Liver (tissue), 10 donors: ENCODE measurements at places on chromosomes 3 and 15.

DNA sequence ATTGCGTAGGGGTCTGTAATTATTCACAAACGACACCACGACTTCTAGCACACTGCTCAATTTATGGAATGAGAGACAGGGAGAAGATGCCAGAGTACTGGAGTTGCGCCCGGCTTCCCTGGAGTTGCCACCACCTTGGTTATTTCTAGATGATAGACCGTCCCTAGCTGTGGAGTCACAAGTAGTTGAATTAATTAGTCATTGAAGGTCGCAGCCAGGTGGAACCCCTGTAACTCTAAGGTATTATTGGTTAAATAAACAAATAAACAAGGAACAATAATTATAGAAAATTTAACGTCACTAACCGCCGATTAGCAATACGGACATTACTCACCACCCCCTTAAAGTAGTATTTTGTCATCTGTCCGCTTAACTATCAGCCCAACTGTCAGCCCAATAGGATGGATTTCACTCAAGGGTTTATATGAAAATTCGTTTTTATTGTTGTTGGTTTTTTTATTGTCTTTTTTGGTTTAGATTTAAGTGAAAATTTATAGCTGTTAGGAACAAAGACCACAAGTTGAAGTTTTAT lies 911 bp upstream of the AZI2 start:
- no peak for DNase-seq

DNA sequence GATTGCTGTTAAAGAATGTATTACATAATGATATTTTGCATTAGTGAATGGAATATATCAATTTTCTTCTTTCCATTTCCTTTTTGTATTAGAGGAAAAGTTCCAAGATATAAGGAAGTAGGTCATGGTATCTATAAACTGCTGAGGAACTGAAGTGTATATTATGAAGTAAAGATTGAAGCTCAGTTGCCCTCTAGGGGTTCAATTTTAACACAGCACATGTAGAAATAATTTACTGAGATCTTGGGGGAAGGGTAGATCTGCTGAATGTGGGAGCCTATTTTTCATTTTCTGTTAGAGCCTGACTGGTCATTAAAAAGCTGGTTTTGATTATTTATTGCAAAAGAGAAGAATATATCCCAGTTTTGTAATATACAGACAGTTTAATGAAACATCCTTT lies 45.2 kb downstream of the CMC1 start:
- DNase-seq: no peak

GRCh38 chr15:63672775-63673174 lies 75.6 kb downstream of the FBXL22 start:
- no peak for DNase-seq

DNA sequence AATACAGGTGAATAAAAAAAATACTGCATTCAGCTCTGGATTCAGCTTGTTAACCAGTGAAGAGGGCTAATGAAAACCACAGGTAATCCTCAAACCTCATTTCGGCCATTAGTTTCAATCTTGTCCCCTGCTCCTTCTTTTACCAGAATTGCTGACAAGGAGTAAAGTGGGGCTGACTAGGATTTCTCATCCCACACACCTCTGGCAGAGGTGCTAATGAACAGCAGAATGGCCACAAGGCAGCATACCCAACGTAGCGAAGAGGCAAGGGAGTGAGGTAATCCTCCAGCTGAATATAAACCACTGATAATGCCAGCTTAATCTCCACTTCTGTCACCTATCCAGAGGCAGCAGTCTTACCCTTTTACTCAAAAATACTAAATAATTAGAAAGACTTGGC lies 248.8 kb upstream of the CDIN1 start:
- no peak for DNase-seq

- DNase-seq: no peak
Measured at GRCh38 chr3:44120721-44121582, 120.7 kb upstream of the TOPAZ1 start.

- no peak for DNase-seq
Measured at GRCh38 chr3:123869165-123869564, 15.0 kb downstream of the MYLK start.

DNA sequence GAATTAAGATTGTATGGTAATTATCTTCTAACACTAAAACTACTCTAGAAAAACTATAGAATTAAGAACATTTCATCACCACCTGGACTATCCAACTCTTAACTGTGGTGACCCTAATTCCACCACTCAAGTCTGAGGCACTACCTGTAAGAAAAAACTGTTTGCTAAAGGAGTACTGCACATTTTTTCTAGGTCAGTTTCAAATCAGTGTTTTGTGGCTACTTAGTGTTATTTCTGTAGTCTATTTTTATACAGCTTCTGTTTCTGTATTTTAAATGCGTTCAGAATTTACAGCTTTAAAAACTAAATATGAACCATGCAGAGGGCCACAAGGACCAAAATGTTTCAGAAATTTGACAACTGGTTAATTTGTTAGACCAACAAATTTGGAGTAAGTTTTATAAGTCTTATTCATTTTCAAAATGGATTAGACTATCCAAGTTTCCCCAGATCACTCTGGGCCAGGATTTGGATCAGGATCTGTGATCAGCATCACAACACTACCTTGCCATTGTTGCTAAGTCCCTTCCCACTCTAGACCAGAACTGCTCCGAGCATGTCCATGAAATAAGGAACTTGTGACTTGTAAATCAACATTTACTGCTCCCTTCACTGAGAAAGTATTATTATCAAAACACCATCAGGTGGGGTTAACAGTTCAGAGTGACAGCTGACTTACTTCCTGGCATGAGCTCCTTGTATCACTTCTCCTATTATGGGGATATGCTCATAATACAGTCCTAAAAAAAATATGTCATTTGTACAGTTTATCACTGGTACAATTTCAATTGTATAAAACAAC lies 8.6 kb downstream of the GLT8D1 start:
- DNase-seq: no peak

DNA sequence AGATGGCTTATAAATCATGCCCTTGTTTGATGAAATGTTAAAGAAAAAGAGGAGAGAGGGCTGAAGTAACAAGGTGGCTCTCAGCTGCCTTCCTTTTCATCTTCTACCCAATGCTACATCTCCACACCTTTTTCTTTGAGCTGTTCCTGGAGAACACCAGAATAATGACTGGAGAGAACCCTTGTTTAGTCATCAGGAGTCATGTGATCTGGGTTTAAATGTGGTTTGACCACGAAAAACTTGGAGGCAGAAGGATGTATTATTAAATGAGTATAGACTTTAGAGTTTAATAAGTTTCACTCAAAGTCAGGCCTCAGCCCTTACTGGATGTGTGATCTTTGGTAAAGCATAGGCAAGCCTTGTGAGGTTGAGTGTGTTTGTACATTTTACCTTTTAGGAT lies 230.3 kb upstream of the TBL1XR1 start:
- DNase-seq: no peak

GRCh38 chr15:92044203-92044909 lies 190.8 kb downstream of the SLCO3A1 start:
- DNase-seq: no peak

DNA sequence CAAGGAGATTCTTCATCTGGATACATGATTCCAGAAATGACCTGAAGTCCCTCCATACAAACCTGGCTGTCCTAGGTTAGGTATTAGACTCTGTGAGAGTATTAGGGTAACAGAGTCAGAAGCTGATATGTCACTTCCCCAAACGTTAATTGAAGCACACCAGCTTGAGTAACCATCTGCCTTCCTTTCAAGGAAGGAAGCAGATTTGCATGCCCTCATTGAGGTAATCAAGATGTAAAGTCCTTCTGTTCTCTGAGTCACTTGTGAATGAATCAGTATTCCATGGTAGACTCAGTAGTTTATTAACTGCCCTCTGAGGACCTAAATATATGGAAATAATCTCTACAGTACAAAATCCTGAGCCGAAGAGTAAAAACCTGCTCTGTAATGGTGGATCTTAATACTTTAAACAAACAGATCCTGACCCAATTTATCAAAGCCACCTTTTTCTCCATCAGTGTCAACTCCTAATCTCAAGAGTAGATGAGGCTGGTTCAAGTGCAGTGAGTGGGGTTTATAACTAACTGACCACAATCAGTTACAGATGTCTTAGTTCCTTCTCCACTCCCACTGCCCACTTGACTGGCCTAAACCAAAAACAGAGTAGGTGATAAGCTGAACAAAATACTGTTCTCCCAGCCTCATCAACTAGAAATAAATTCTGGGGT lies 246.2 kb upstream of the CHRM5 start:
- DNase-seq: no peak

DNA sequence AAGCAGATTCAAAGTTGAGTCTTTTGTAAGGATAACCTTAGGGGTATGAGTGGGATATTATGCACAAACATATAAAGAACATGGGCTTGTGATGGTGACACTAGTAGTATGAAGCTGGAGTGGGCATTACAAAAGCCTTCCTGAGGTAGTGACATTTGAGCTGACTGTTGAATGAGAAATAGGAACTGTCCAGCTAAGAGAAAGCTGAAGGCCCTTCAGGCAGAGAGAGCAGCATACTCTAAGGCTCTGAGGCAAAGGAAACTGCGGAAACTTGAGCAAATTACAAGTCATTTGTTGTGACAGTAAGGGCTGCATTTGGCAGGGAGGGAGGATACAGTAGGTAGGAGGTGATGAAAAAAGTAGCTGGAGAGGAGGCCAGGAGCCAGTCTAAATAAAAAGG lies 190.7 kb upstream of the CD96 start:
- DNase-seq: no peak

DNA sequence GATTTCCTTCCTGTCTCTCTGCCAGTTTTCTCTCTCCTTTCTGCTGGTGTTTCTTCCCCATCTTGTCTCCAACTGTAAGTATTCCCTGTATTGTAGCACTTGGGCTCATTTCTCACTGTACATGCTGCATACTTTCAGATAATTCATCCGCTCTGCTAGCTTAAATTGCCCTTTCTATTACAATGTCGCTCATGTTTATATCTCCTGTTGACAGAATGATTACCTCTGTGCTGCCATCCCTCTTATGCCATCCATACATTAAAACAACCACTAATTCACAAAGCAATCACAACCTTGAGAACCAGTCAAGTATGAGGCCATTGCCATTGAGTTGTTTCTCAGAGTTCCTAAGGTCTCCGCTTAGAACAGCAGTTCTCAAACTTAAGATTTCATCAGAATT lies 107.5 kb upstream of the SOX2 start:
- DNase-seq: no peak

DNA sequence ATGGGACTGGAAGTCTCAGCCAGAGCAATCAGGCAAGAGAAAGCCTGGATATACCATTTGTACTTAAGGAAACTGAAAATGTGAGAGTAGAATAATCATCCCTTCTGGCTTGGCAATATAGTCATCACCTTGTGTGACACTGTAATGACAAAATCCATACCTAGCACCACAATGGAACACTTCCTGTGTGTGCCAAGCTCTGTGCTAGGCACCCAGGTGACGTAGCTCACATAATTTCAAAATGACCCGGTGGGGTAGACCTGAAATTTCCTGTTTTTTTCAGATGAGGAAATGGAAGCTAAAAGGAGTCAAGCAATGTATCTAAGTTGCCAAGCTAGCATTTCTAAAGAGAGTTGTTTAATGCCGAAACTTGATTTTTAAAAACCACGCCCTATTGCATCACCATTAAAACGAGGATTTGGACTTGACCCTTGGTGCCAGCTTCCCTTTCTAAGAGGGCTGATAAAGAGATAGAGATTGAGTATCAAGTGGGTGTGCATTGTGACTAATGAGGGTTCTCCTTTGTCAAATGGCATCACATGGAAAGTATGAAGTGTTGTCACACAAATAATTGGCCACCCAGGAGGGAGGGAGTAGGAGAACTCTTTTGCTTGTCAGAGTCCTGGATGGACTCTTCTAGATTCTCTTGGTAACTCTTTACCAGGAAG lies 141.3 kb upstream of the PDZRN3 start:
- DNase-seq: no peak

- DNase-seq: no peak
Measured at GRCh38 chr3:128806588-128806987, 72.8 kb upstream of the ACAD9 start.

DNA sequence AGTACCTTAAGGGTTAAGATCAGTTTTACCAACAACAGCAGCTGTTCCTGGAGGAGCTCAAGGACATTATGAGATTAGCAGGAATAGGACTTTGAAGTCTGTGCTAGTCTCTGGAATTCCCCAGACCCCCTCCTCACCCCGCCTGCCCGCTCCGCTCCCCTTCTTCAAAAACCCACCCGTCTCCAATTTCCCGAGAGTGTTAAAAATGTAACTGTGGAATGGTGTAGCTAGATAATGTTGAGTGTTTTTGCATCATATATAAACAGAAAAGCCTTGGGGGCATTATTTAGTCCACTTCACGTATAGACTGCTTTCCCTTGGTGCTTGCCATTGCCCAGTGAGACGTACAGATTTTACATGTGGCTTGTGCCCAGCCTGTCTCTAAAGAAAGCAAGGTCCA lies 65.0 kb upstream of the SEMA6D start:
- DNase-seq: no peak

DNA sequence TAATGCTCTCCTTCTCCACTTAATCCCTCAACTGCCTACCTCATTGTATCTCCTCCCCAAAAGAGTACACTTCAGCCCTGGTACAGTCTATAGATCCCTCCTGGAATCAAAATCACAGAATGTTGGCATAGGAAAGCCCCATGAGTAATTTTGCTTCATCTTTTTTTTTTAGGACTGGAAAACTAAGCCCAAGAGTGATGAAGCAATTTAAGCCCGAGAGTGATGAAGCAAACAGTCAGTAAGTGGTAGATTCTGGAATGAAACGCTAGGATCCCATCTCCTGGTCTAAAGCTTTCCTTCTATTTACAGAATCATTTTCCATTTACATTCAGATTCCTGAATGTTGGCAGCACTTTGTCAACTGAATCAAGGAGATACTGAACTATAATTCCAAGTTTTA lies 29.8 kb upstream of the PLAAT1 start:
- DNase-seq: no peak

DNA sequence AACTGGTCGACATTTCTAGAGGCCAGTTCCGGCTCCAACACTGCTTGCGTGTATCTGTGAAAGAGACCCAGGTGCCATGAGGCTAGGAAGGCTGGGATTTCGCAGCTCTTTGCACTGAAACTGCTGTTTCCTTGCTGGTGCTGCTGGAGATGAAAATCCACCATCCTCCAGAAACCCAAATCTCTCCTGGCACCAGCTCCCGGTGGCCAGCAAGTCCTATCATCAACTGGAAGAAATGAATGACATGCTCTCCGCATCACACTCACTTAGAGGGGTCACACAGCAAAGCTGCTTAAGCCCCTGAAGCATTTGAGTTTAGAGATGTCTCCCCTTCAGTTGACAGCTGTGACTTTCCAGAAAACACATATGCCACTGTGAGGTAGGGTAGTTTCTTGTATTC lies 471.8 kb upstream of the PROK2 start:
- no peak for DNase-seq

DNA sequence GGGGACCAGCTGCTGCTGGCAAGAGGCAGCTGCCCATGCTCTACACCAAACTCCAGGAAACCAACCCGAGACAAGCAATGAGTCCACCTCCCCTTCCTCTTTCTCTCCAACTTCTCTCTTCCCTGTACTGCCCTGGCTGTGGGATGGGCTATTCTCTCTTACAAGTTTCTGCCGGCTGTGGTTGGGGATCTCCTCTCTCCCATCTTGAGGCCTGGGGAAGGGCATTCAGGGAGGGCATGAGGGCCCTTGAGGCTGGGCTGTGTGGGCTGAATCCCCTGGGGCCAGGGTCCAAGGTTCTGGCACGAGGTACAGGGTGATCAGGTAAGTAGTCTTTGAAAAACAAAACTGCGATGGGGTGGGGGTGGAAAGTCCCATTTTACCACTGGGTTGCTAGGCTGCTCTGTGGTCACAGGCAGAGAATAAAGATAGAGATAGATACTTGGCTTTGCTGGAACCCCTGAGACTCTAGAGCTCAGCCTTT lies 32.3 kb upstream of the CTSH start:
- no peak for DNase-seq
